ENCODE measurements at places on chromosomes 3 and 15. TPM values are rescaled to one million over a fixed set of nuclear protein-coding genes. Genes with fewer than 3 reads are reported as not detected.

The THOC7 gene
- total RNA-seq = 13.8 TPM

The CRYGS gene
- not detected for total RNA-seq

The SRPRB gene
- total RNA-seq = 16.1 TPM

DNA sequence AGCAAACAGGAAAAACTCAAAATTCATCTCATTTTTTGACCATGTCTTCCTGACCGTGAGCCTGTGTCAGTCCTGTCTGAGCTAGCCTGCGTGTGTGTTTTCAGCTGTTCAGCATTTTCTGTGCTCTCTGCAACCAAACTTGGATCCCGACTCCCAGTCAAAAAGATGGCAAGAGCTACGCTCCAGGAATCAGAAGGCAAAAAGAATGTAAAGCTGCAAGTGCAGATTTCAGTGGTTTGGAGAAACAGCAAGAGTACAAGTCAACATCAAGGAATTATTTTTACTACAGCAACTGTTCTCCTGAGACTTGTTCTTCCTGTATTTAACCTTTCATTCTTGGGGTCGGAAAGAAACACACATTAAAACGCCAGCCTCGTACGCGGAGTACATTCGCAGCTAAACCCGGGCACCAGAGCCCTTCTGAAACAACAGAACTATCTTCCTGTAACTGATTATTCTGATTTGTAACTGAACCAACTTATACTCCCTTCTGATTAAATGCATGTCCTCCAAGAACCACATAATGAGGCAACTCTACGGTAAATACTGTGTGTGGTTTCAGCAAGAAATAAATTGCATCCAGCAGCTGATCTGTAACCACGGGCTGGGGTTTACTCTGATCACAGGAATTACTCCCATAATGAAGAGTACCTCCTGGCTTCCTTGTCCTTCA lies 107.4 kb downstream of the LRIG1 start:
- H3K36me3 ChIP-seq = peaks cover 27% of the 10 kb centered on the region
- H3K4me1 ChIP-seq = peaks cover 20% of the 10 kb centered on the region
- peak; percentile 67 for DNase-seq
- no peaks in the 10 kb centered on the region for H3K27me3 ChIP-seq
- no peak overlapping the region for H3K4me3 ChIP-seq
- peak overlapping the region; percentile 81 for H3K27ac ChIP-seq

The USP13 gene
- 3.1 TPM for total RNA-seq

DNA sequence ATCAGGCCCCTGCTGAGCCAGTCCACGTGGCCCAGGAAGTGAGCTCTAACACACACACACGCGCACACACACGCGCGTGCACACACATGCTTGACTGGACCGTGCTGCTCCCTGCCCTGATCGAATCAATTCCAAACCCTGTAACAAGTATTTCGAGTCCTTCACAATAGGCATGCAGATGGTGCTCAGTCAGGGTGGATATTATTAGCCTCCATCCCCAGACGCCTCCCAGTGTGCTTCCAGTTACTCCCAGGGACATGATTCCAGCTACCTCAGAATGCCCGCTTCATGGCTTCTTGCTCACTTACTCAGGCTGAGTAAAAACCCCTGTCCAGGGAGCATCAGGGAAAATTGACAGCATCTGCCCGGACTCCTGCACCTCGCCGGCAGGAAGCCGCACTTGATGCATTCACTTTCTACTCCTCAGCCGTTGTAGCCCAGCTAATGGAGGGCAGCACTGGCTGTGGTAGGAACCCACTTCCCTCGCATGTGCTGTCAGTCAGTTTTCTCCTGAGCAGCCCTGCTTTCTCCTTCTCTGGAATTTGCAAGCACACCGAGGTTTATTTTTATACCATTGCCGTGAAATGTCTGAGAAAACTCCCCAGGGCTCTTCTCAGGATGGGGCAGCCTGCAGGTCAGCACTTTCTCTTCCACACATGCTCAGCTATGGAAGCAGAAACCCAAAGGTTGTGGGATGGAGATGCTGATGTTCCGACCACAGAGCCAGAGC lies 126.1 kb upstream of the ABHD17C start:
- no peaks in the 10 kb centered on the region for H3K4me1 ChIP-seq
- H3K36me3 ChIP-seq = no peaks in the 10 kb centered on the region
- no peak overlapping the region for H3K27ac ChIP-seq
- H3K27me3 ChIP-seq = no peaks in the 10 kb centered on the region
- no peak for DNase-seq

The CORO2B gene
- 11.0 TPM for total RNA-seq

DNA sequence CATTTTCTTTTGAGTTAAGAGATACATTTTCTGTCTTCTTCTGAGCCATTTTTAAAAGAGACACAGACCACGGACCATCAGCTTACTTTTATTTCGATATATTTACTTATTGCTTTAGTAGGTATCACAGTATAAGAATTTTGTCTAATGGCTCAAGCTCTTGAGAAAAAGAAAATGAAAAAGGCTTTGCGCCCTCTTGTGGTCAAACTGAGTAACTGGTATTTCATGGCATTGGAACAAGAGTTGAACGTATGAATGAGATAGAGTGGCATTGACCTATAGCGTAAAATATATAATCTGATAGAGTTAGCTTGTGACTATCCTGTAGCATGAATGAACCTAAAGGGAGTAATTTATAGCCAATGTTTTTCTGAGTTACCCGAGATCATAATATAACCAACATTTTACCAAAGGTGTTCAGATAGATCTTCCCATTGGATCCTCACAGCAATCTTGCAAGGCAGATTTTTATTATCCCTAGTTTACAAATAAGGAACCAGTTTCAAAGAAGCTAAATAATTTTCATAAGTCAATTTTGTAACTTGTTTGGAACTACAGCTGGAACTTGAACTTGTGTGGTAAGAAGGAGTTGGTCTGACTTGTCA lies 154.6 kb downstream of the POLR2M start:
- H3K36me3 ChIP-seq = no peaks in the 10 kb centered on the region
- no peak for DNase-seq
- no peaks in the 10 kb centered on the region for H3K4me1 ChIP-seq
- H3K4me3 ChIP-seq = no peak overlapping the region
- H3K27ac ChIP-seq = no peak overlapping the region

GRCh38 chr3:63026722-63027121 lies 151.5 kb upstream of the CADPS start:
- no peaks in the 10 kb centered on the region for H3K27me3 ChIP-seq
- no peak overlapping the region for H3K27ac ChIP-seq
- no peaks in the 10 kb centered on the region for H3K36me3 ChIP-seq
- H3K4me1 ChIP-seq = no peaks in the 10 kb centered on the region
- no peak overlapping the region for H3K4me3 ChIP-seq

The PPP2R3A gene
- total RNA-seq = 10.5 TPM
